ENCODE measurements at places on chromosomes 3 and 15. TPM values are rescaled to one million over a fixed set of nuclear protein-coding genes. Genes with fewer than 3 reads are reported as not detected.

The CLDND1 gene
- 79.4 TPM for total RNA-seq

The VEPH1 gene
- 14.3 TPM for total RNA-seq

The DISP2 gene
- total RNA-seq, result 20.9 TPM

The NRG4 gene
- 1.2 TPM for total RNA-seq

The TMOD3 gene
- 37.1 TPM for total RNA-seq

The CFAP91 gene
- total RNA-seq, result 4.9 TPM

The COL6A5 gene
- under 0.01 TPM for total RNA-seq

Measured in temporal lobe (tissue), 4 donors.